COR-L47 (cell line): ENCODE measurements at places on chromosomes 3 and 15.

DNA sequence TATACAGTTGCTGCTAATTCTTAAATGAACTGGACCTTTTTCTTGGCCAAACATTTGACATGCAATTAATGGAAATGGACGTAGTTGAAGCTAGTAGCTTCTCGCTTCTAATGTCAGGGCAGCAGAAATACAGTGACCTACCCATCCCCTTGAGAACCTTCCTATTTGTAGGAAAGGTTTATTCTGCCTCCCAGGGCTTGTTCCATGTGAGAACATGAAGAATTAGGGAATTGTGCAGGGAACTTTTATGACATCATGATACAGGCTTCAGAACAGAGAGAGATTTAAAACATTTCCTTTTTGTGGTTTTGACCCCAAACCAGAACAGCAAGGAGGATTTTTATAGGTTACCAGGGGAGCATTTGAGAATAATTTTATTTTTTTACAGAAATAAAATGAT, 406.6 kb upstream of the PPP2R3A start:
- no peak for DNase-seq

DNA sequence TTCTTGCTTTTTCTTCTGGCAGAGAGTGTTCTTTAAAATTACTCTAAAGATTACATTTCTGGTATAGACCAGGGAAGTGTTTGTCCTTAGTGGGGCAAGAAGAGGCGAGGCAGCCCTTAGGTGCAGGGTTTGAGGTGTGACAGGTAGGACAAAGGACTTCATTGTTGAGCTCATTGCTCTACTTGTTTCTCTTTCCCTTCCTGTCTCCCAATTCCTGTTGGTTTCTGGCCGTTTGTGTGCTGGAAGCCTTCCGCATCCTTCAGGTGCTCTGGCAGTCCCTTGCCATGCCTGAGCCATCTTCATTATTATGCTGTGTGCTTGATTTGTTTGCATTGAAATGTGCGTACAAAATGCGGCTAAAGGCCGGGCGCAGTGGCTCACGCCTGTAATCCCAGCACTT, 85.1 kb downstream of the CCK start:
- no peak for DNase-seq

GRCh38 chr15:81286621-81287121, 37.3 kb downstream of the STARD5 start:
- no peak for DNase-seq

DNA sequence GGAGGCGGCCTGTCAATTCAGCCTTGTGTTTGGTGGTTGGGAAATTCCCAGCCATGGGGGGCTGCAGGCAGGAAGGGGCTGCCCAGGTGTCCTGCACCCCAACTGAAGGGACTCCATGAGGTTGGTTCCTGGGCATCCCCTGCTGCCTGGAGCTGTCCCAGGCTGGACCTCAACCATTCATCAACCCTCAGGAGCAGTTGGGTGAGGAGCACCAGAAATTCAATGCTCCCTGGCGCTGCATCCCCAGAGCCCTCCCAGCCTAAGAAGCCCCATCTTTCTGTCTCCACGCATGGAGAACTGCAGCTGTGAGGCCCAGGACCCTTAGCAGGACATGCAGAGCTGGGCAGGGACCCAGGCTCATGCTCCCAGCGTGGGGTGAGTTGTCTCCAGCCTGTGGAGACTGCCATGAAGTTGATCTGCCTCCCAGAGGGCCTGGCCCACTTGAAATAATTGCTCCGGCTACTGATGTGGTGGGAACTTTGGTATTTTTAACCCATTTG, 8.0 kb upstream of the SEMA3B start:
- no peak for DNase-seq

GRCh38 chr3:49238274-49239127, 38.5 kb downstream of the C3orf62 start:
- DNase-seq, result no peak

GRCh38 chr15:63945838-63946298, 100.4 kb downstream of the DAPK2 start:
- DNase-seq, result no peak

DNA sequence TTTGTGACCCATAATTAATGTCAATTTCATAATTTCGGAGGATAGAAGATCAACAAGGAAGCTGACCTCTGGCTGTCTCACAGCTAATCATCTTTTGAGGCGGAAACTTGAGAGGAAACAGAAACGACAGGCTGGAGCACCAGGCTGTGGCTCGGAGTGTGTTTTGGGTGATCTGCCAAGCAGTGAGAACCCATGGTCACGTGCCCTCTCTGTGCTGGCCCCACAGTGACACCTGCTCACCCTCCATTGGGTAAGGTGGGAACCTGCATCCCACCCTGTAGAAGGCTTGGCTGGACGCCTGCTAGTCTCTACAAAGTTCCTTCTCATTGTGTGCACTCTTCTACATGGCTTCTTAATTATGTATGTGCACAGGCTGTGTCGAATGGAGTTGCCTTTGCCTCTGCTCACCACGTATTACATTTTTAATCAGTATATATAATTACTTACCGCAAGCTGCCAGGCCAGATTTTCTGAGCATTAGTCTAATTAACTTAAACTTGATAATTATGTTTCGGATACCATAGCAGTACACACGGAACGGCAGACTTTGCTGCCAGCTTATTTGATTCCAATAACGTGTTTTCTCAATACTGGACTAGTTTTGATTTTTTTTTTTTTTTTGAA, 719.4 kb upstream of the CFAP20DC start:
- DNase-seq, result peak; percentile 33

DNA sequence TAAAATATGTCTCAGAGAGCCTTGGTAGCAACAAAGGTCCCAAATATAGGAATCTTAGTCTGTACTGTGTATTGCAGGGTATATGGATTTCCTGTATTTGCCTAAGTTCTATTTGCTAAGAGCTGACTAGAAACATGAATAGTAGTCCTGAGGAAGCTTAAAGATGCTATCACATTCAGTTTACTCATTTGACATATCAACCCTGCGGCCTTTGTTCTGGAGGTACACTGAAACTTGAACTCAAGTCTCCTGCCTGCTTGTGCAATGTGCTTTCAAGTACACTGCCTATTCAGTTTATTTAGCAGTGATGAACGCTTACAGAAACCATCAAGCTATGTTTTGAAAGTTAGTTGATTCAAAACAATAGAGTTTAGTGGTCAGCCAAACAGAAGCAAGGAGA, 21.1 kb downstream of the IL1RAP start:
- no peak for DNase-seq

- no peak for DNase-seq
Observed at GRCh38 chr3:120597445-120598049, 1.4 kb downstream of the NDUFB4 start.

DNA sequence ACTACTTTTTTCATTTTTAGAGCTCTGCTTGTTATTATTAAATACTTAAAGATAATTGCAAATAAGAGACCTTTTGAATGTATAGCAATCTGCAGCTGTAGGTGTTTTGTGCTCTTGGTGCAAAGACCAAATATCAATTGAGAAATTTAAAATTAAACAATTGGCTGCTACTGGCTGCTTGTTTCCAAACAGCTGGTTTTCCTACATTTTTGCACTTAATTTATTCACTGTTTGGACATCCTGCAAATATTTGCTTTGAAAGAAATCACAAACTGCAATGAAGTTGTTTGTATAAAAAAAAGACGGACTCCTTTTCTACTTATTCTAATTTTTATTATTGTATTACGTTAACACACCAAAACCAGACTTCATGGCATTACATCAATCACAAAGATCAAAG, 35.6 kb downstream of the MED12L start:
- no peak for DNase-seq

DNA sequence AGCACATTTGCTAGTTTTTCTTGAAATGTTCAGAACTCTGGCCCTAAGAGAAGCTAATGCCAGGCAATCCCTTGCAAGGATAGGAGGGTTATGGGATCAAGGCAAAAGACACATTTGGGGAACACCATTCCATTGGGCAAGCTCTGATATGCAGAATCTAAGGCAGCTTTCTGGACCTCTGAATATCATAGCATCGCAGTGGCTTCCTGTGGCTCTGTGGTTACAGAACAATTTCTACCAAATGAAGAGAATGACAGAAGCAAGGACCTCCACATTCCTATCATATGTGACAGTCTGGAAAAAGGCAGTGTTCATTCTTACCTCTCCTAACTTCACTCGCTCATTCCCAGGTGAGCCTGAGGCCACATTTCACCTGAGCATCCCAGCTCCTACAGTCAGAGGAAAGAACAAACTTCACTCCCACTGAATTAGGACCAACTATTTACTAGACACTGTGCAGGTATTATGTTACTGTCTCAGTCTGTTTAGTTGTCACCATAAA, 836.1 kb upstream of the CFAP20DC start:
- DNase-seq, result no peak

DNA sequence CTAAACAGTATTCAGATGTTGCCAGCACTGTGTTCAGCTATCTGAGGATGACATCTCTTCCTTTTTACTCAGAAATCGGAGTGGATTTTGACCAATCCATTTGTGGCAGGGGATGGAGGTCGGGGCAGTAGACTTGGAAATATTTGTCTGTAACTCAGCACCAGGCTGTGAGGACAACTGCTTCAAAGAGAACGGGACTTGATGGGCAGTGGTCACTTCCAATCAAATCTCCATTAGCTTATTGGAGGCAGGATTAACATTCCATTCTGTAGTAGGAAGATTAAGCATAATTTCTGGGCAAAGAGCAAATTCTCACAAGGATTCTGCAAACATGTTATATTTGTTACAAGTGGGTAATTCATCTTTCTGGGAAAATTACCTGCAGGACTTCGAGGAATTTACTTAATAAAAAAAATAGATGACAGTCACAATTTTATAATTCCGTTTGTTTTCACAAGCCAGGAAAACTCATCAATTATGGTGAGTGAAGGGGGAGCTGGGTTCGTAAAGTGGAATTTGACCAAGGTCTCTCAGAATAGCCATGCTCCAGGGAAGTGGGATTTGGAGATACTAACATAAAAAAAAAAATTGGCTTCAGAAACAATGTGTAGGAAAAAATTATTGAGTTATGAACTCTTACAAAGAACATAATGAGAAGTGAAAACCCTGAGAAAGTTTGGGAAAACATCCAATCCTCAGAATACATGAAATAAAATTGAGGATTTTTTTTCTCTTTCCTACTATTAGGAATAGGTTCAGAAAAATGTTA, 18.1 kb downstream of the CRABP1 start:
- no peak for DNase-seq

GRCh38 chr15:27479296-27480140, 508.5 kb downstream of the GABRG3 start:
- peak; percentile 86 for DNase-seq

- no peak for DNase-seq
Observed at GRCh38 chr3:195762611-195763010, 41.8 kb downstream of the MUC20 start.
